Stimulated activated CD4-positive, alpha-beta T cell treated with anti-CD3 and anti-CD28 coated beads, Interleukin-1b, Interleukin-23, amount 100 ng/mL, for 1 hour (primary cell): ENCODE measurements at places on chromosomes 12 and 14.

DNA sequence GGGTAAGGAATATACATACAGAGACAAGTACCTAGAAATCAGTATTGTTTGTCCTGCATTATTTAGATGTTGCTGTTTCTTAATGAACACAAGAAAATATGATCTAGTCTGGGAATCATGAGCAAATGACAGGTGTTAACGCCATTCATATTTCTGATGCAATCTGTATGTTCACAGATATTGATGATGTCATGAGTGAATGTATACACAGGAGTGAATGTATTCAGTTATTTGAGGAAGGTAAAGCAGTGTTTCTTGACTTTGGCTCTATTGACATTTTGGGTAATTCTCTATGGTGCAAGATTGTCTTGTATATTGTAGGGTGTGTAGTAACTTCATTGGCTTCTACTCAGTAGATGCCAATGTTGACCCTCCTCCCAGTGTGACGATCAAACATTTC is 26.7 kb upstream of the RTL1 start:
- DNase-seq: no peak

GRCh38 chr12:51886021-51886710 is 1.7 kb upstream of the ANKRD33 start:
- no peak for DNase-seq

DNA sequence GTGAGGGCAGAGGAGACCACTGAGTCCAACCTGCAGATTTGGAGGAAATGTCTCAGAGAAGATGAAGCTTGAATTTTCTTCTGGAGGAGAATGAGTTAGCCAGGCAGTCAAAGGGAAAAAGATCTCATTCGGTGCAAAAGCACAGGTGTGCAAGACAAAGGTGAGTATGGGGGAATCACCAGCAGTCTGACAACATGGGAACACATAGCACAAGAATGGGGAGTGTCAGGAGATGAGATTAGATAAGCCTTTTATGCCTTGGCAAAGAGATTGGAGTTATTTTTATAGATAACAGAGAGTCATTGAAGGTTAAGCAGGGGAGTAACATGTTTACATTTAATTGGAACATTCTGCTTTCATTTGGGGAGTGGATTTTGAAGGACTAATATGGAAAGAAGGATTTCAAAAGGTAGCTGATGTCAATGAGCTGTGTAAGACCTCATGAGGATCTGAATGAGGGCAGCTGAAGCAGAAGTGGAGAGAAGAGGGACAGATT is 171.3 kb upstream of the NTF3 start:
- DNase-seq: no peak

- DNase-seq: no peak
Measured at GRCh38 chr14:62914873-62915272, 130.4 kb downstream of the KCNH5 start.

- DNase-seq: no peak
Measured at GRCh38 chr12:108597559-108598471, at the start of gene TMEM119. TMEM119 (minus strand) TSS chr12:108598084; CDS start chr12:108592383, 5,701 bp downstream.
